ENCODE measurements at places on chromosomes 5 and 9.

DNA sequence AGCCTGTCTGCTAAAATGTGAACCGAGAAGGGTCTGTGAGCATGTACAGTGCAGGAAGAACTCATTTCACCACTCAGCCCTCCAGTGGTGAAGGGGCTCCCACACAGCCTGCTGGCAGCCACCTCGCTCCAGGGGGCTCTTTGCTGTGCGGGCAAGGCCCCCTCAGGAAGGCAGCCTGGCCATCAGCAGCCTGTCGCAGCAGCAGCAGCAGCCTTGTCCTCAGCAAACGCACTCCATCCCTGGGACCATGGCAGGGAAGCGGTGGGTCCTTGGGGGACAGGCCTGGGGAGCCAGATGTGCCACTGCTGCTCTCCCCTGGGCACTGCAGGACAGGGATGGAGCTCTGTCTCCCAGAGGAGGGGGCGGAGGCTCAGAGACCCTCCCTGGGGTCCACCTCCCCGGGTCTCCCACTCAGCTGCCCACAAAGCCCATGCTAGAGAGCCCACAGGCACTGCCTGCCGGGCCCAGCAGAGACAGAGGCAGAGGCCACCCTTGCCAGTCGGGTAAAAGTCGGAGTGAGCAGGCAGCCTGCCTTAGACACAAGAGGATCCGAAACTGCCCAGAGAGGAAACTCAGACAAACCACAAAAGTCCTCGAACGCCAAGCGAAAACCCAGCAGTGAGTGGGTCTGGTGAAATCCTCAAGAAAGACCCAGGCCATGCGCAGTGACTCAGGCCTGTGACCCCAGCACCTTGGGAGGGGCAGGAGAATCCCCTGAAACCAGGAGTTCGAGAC lies 8.0 kb downstream of the BRD3 start:
- DNase-seq, result no peak

DNA sequence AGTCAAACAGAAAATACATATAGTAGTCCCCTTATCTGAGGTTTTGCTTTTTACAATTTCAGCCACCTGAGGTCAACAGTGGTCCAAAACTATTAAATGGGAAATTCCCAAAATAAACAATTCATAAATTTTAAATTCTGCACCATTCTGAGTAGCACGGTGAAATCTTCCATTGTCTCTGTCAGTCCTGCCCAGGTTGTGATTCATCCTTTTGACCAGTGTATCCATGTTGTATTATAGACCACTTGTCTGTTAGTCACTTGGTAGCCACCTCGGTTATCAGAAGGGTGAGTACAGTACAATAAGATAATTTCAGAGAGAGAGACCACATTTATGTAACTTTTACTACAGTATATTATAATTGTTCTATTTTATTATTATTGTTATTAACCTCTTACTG lies 2.8 kb downstream of the CCDC152 start:
- DNase-seq, result no peak

DNA sequence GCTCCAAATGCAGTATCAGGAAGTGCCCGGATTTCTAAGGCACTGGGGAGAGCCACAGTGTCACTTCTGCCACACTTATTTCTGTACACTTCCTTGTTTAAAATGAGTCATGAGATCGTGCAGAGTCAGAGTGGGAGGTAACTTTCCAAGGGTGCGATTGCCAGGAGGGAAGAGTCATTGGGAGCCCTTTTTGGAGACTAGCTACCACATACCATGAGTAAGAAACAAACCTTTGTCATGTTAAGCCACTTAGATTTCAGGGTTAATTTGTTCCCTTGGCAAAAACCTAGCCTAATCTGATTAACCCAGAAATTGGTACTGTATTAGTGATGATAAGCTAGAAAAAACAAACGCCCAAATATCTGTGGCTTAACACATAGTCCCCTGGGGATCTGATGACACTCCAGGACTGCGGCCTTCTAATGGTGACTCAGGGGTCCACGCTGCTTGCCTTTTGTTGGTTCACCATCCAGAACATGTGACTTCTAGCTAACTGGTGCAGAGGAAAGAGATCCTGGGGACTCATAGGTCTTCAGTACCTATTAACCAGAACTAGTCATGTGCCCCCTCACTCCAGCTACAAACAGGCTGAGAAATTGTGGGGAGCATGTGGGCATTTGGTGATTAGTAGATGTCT lies 48.6 kb upstream of the TLE1 start:
- DNase-seq, result peak; percentile 29

DNA sequence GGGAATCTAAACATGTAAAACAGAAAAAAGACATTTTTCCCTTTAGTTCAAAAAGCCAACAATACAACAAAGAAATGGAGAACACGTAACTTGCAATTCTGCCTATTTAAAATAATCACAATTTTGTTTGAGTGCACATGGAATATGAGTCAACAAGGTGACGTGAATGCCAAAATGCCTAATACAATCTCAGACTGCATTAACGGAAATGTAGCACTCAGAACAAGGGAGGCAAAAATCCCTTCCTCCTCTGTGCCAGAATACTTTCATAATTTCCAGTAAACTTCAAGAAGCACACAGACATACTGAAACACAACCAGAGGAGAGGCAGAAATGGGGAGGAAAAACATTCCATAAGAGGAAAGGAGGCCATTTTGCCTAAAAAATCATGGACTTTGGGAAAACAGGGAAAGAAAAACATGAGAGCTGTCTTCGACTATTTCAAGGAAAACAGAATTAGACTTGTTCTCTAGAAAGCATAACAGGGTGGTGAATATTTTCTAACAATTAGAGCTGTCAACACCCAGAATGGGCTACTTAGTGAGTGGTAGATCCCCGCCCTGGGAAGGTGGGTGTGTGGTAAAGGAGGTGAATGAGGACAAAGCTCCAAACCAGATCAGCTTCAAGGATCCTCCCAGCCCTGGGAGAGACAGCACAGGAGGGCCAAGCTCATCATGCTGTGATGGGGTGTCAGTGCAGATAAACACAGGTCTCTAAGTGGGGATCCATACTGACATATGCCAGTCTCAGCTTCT lies 48.2 kb downstream of the ABCA1 start:
- DNase-seq, result no peak

- no peak for DNase-seq
Observed at GRCh38 chr5:121525706-121526105, 326.0 kb upstream of the FTMT start.

DNA sequence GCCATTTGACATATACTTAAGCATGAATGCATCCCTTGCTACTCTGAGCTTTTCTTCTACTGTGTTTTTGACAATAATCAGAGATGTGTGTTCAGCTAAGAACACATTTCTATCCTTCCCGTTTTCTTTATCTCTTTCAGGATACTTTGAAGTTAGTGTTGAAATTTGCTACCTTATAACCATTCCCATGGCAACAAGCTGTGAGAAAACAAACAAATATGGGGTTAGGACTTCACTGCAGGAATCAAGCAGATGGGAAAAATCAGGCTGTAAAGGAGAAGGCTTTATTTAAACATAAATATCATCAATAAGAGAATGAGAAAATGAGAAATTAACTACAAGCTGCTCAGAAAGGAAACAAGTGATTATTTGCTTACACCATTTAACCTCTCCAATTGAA lies 35.2 kb downstream of the ZCCHC9 start:
- no peak for DNase-seq

DNA sequence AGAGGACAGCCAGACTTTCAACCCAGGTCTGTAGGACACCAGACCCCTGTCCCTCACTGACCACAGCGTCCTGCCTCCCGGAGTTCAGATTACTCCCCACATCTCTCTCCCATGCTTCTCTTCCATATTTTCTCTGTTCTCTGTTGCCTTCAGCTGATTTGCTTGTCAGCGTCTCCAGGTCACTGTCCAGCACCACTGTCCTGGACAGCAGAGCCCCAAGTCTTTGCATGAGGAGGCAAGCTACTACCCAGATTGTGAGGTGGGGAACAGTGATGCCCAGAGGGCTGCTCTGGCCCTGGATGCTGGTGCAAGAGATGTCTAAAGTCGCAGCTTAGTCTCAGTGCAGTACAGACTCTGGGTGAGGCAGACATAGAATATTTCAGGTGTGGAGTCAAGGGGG lies 48.0 kb upstream of the C5orf58 start:
- no peak for DNase-seq

DNA sequence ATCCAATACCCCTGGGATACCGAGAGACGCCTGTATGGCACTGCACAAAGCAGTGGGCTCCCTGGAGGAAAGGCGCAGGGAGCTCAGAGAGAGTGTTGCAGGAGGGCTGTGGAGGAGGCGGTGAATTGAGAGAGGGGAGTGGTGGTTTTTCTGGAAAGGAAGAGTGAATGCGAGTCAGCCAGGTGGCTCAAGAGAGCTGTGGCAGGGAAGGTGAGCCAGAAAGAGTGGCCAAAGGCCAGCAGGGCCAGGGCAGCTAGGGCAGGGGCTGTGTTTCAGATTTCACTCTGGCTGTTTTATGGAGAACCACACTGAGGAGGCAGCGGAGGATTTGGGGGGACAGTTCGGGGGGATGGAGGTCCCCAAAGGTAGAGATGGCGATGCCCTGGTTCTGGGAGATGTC lies 13.0 kb upstream of the DAB2IP start:
- no peak for DNase-seq

DNA sequence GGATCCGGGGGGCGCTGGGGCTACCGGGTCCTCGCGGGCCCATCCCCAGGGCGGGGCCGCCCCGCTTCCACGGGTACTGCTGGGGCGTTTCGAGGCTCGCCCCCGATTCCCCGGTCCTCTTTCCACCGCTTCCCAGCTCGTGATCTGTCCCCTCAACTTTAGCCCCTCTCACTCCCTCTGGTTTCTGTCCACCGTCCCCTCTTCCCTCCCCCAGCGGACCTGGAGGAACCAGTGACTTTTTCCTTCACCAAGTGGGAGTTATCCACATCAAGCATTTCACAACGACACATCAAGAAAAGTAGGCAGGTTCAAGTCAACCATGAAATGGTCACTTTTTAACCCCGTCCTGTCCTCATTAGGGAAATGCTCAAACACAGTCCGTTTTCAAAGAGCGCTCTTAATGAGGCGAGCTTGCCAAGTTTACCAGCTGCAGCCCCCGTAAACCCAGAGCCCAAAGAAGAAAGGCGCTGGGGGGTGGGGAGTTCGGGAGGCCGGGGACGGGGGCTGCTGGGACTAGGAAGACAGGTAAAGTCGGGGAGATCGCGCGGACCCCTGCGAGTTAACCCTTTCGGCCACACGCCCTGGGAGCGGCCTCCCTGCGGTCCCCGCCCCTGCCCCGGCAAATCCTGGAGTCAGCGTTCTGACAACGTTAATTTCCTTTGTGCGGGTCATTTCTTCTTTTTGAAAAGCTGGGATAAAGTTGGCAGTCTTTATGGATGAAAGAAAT lies 2.1 kb upstream of the NFIB start:
- DNase-seq, result no peak

DNA sequence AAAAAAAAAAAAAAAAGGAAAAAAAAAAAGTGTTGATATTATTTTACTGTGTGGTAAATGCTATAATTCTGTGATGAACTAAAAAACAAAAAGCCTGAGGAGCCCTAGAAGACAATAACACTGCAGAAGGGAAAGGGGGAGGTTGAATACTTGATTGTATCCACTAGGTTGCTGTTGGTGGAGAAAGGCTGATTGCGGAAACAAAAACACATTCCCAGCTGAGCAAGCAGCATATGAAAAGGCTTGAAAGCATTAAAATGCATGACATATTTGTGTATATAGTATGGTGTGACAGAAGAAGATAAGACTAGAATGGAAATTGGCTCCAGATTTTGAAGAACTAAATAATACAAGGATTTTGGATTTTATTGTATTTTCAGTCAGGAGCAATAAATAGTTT lies 8.9 kb downstream of the RABGAP1 start:
- no peak for DNase-seq

DNA sequence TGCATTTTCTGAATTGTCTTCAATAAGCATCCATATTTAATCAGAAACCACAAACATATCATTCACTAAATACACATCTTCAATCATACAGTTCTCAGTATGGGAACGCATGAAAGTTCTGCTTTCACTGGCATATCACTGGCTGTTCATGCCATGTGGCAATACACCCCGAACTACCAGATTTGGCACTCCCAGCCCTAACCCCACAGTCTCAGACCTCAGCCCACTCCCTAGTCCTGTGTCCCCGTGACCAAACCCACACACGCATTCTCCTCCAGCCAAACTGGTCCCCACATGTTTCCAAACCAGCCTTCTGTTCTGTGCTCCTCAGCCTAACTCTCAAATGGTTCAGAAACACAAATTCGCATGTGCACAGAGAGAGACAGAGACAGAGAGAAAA lies 20.6 kb downstream of the KCNMB1 start:
- DNase-seq, result no peak

DNA sequence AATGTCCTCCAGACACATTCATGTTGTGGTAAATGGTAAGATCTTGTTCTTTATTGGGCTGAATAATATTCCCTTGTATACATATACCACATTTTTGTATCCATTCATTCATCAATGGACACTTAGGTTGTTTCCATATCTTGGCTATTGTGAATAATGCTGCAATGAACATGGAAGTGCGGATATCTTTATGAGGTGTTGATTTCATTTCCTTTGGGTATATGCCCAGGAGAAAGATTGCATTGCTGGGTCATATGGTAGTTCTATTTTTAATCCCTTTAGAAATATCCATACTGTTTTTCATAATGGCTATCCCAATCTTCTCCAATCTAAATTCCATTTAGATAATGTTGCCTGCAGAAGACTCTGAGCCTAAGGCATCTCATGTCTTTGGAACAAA lies 78.0 kb upstream of the TNC start:
- no peak for DNase-seq

GRCh38 chr5:39674209-39675082 lies 249.7 kb upstream of the DAB2 start:
- no peak for DNase-seq

- no peak for DNase-seq
Observed at GRCh38 chr5:1877103-1878049, 5.3 kb downstream of the IRX4 start.

- no peak for DNase-seq
Observed at GRCh38 chr5:10666531-10667299, 94.3 kb downstream of the DAP start.

- no peak for DNase-seq
Observed at GRCh38 chr5:132474881-132475496, 15.6 kb downstream of the IRF1 start.

- no peak for DNase-seq
Observed at GRCh38 chr5:2983583-2984300, 232.3 kb upstream of the IRX2 start.

- no peak for DNase-seq
Observed at GRCh38 chr5:110034056-110034600, 344.4 kb downstream of the MAN2A1 start.

GRCh38 chr5:135228222-135228621 lies 170.8 kb downstream of the MACROH2A1 start:
- DNase-seq, result no peak

DNA sequence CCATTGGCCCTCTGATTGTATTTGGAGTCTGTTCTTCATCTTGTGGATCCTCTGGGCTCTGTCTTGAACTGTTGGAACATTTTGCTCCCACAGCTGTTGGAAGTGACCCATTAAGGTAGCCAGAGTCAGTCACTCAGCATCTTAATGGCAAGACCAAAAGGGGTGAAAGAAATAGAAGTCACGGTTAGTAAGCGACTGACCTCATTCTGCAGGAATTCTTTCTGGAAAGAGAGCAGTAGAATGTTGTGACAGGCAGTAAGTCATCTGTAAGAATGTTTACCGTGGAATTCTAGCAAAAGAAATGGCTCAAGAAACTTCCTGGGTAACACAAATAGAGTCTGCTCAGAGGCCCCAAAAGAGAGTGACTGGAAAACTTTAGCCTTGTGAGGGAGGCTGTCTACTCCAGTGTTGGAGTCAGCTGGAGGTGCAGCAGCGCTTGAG lies 28.6 kb upstream of the TNC start:
- DNase-seq, result peak; percentile 78

- no peak for DNase-seq
Observed at GRCh38 chr5:119238265-119239118, 117.3 kb upstream of the TNFAIP8 start.

Data from HS-27A (cell line).